ENCODE measurements at places on chromosomes 4 and X.

DNA sequence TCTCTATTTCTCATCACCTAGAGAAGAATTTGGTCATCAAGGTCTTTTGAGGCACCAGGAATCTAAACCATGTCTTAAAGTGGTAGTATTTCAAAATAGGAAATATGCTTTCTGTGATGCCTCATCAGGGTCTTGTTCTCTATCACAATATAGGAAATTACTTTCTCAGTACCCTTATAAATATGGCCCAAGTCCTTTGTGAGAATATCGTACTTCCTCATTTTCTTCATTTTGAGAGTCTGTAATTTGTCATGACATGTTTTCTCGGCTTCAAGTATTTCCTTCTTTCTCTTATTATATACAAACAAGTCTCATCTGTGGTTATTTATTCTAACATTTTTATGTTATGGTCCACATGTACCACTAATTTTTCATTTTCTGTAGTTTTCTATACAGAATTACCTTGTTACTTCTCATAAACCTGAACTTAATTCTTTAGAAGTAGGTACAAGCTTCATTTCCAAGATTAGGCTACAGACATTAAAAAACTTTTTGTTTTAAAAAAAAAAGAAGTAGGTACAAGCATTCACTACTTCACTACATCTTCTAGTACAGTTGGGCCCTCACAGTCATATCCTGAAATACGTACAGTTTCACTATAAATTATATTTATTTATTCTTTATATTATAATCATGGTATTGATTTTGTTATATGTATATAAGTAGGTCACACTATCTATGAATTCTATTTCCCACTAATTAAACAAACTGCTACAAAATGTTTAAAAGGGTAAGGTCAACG lies 54.4 kb downstream of the KLHL13 start:
- no peak for DNase-seq

GRCh38 chr4:98468709-98469108 lies 189.7 kb downstream of the TSPAN5 start:
- no peak for DNase-seq

DNA sequence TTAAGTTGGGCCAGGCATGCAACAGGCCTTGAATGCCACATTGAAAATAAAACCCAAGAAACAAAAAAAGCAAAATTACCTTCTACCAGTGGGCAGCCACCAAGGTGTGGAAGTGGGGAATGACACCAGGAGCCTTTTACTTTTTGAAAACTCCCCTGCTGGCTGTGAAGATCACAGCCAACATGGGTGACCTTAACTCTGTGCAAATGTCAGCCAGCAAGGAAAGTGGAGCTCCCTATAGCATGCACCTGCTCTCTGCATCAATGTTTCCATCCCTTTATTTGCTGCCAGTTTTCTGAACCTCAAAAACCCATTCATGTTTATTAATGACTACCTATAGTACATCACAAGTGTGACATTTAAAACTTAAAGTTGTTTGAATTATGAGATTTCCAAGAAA lies 63.7 kb downstream of the HS3ST1 start:
- DNase-seq: no peak

DNA sequence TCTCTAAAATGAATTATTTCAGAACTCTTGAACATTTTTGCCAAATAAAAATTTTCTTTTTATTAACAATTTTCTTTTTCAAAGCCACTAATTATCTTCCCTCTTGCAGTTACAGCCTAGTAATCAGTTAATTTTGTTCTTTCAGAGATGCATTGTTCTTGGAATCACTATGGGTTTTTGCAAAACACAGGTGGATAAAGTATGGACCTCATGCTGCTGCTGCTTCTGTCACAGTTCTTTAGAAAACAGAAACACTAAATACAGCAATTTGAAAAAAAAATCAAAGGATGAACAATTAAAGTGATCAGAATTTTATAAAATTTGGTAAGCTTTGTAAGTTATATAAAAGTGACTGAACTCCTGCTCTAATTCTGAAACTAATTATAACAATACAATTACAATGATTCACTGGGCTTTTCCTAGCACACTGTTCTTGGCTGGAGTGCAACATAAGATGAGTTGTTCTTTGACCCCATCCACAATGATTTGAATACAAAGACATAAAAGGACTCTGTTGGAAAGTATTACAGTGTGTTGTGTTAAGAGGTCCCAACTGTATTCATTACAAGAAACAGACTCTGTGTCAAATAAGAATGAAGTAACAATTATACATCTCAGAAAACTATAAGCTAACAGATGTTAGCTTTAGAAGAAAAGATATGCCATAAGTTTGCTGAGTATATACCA lies 59.4 kb upstream of the GK2 start:
- no peak for DNase-seq

DNA sequence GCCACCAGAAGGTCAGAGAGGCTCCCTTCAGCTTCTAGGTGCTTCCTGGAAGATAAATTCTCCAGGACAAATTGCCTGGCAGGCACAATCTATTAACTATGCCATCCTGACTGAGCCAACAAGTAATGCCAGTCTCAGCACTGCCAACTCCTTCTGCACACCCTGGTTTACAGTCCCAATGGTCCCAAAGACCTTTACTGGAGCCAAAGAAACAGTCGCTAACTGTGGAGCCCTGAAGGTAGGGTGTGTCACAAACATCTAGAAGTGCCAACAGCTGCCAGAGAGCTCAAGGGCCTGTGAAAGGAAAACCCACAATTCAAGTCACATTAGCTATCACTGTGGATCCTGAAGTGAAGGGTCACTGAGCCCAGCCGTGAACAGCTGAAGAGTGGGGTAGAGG lies 34.9 kb upstream of the CITED1 start:
- DNase-seq: no peak

- DNase-seq: no peak
Measured at GRCh38 chr4:6188687-6189305, 11.6 kb downstream of the JAKMIP1 start.

All from stimulated activated CD4-positive, alpha-beta T cell treated with anti-CD3 and anti-CD28 coated beads, Interleukin-4, amount 100 ng/mL, for 48 hours (primary cell).